ENCODE measurements at places on chromosomes 2 and 18.

DNA sequence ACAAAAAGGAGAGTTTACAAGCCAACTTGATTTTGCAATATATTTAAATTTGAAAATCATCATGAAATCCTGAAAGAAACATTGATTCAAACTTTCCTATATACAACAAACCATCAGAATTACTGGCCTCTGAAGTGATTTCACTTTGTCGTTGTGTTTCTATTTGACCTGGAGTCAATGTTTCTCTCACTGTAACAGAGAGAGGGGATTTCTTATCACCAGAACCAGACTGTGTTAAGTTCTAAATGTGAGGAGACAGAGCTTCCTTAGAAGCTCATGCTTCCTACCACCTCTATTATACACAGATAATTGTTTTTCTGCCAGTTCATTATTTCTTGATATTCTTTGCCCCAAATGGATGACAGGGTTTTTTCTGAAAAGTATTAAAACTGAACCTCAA, 245.0 kb upstream of the RND3 start:
- no peak for DNase-seq

GRCh38 chr2:217790195-217790594, 212.6 kb downstream of the TNS1 start:
- DNase-seq = no peak

- no peak for DNase-seq
Measured at GRCh38 chr2:219126555-219126954, 34.1 kb downstream of the NHEJ1 start.

GRCh38 chr2:18218160-18218933, 339.9 kb downstream of the KCNS3 start:
- DNase-seq = no peak

GRCh38 chr2:168604252-168604651, 148.2 kb downstream of the CERS6 start:
- DNase-seq = no peak
